Heart left ventricle (tissue), 16 donors: ENCODE measurements at places on chromosomes 1 and 21.

DNA sequence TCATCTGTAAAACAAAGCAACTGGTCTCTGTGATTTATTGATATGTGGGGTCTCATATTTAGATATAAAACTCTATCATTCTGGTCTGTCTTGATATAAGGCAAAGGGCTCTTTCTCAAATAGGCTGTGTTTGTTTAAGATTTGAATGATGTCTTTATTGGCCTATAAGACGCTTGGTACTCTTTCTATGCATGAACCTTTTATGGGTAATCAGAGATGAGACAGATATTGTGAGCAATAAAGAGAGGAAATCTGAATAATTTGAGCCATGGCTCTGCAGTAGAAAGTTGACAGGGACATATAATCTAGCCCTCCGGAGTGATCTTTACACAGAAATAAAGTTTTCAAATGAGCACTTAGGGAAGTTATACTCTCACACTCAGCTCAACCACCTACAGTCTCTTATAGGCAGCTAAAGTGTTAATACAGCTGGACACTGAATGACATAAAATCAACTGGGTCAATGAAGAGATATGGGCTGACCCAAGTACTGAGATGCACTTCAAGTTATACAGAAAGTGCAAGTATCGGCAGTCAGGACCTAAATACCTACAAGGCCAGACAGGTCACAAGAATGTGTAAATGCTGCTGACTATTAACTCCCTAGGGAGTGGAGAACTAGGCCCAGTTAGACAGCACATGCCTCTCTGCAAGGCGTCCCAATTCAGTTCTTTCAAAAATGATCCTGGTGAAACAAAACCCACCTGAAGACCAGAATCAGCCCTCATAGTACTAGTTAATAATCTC, 111.0 kb downstream of the PTPN14 start:
- H3K4me1 ChIP-seq: peaks cover 26% of the 10 kb centered on the region
- H3K36me3 ChIP-seq: no peaks in the 10 kb centered on the region
- no peak overlapping the region for H3K27ac ChIP-seq
- DNase-seq: no peak
- no peak overlapping the region for H3K4me3 ChIP-seq

DNA sequence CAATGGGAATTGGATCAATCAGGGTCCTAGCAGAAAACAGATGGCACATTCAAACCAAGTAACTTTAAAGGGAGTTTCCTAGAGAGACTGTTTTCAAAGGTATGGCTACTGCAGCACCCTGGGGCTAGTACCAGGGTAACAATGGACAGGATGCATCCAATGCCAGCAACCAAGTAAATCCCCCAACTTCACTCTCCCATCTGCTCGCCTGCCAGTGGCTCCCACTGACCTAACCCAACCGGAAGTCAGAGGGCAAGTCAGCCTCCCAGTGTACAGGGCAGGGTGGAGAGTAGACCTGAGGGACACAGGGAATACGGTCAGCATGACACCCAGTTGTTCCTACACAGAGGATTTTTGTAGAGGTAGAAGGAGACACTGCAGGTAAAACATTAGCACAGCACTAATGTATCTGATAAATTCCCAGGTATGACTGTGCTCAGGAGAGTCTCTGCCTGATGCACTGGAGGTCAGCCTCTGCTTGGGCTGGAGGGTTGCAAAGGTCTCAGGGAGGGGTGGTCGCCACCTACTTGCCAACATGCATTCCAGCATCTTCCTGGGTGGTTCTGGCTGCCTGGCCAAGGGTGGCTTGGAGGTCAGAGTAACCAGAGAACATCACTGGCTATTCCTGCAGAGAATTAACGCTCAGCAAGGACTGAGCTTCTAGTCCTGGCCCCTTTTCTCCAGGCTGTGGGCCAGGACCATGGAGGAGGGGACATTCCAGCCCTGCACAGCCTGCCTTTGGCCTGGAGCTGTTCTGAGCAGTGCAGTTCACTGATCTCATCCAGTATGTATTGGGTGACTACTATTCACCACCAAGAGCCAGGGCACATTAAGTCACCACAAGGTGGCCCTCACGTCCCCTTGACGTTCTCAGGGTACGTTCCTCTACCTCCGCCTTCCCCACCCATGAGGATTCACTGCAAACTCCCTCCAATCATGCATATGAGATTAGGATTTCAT, 5.1 kb upstream of the GJA4 start:
- peaks cover 3% of the 10 kb centered on the region for H3K27me3 ChIP-seq
- DNase-seq: peak; percentile 44
- H3K4me3 ChIP-seq: no peak overlapping the region
- peak overlapping the region; percentile 38 for H3K27ac ChIP-seq
- H3K36me3 ChIP-seq: no peaks in the 10 kb centered on the region

GRCh38 chr1:184036517-184036949, 995 bp downstream of the COLGALT2 start:
- peak overlapping the region; percentile 86 for H3K27ac ChIP-seq
- no peaks in the 10 kb centered on the region for H3K36me3 ChIP-seq
- DNase-seq: peak; percentile 77

DNA sequence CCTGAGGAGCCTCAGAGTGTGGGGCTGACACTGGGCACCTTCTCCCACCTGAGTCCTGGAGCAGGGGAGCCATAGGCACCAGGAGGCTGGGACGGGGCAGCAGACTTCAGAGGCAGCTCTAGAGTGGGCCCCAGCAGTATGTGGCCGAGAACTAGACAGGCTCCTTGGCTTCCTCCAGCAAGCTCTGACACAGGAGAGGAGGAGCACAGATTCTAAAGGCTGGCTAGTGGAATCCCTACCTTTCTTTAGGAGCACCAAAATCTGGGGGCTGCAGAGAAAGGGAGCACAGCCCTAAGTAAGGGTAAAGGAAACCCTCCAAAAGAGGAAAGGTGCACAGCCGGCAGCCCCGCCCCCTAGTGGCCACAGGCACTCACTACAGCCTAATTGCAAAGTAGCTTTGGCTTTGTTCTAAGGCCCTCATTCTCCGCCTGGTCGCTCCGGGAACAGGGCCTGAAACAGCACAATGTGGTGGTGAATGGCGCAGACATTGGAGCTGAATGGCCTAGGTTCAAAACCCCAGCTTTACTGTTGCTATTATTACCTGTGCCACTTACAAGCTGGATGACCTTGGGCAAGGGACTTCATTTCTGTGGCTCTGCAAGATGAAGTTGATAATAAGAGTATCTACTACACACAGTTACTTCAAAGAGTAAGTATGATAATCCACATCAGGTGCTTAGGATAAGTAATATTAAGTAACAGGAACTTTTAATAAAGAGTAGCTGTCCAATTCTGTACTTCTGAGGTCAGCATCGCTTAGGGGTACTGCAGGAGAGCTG, 8.8 kb upstream of the GUCA2A start:
- H3K4me1 ChIP-seq: peaks cover 40% of the 10 kb centered on the region
- DNase-seq: peak; percentile 72
- no peak overlapping the region for H3K4me3 ChIP-seq
- no peaks in the 10 kb centered on the region for H3K27me3 ChIP-seq

DNA sequence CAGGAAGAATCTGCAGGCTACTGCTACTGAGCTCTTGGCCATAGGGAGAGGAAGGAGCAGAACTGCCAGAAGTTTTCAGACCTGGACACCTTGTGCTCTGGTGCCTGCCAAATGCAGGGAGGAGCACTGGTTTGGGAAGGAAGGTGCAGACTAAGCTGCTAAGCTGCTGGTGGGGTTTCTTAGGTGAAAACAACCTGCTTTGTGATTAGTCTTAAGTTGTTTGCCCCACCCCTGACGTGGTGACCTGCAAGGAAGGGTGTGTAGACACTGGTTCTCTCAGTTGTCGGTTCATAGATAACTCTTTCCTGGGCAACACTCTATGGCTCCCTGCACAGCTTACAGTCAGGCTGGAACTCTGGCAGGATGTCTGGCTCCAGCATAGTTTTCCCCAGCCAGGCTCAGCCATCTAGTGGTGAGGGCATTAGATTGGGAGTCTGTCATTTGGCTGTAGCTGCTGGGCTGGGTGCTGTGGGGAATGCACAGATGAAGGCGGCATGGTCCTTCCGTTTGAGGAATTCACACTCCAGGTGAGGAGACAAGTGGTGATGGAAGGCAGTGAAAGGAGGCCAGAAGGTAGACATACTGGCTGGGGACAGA, 10.3 kb upstream of the S100A10 start:
- no peaks in the 10 kb centered on the region for H3K27me3 ChIP-seq
- DNase-seq: no peak
- no peak overlapping the region for H3K27ac ChIP-seq
- no peaks in the 10 kb centered on the region for H3K36me3 ChIP-seq
- H3K4me1 ChIP-seq: no peaks in the 10 kb centered on the region

DNA sequence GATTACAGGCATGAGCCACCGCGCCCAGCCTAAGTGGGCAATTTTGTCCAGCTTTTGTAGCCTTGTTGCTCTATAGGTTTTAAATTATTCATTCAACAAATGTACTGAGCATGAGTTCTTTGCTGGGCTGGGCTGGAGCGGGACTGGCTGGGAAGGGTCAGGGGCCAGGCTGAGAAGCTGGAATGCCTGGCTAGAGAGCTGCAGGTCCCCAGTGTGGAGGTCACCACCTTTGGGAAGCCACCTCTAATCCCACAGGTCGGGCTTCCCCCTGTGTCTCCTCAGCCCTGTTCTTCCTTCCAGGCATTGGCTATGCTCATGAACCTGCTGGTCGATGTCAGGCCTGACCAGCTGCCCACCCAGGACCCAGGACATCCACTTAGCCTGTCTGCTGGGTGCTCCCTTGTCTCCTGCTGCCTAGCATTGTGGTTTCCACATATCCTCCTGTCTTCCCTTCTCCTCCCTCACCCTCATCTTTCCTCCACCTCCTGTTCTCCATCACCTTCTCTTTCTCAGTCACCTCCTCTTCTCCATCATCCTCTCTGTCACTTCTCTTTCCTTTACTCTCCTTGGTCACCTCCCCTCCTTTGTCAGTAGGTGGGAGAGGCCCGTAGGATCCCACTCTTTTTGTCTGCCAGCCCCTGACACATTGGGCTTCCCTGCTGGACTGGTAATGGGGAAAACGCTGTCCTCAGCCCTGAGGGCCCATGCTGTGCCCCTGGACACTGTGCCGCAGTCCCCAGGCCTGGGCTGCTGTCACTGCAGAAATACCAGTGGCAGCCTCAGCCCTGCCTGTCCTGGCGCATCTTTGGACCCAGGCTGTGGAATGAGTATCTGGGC, 23.8 kb downstream of the SERINC2 start:
- H3K27ac ChIP-seq: no peak overlapping the region
- H3K36me3 ChIP-seq: no peaks in the 10 kb centered on the region
- no peaks in the 10 kb centered on the region for H3K27me3 ChIP-seq
- DNase-seq: no peak
- H3K4me1 ChIP-seq: no peaks in the 10 kb centered on the region

GRCh38 chr1:114164840-114165543, 11.3 kb upstream of the SYT6 start:
- no peaks in the 10 kb centered on the region for H3K36me3 ChIP-seq
- no peaks in the 10 kb centered on the region for H3K4me1 ChIP-seq
- no peak overlapping the region for H3K27ac ChIP-seq
- no peaks in the 10 kb centered on the region for H3K27me3 ChIP-seq
- DNase-seq: no peak

- peaks cover 17% of the 10 kb centered on the region for H3K4me1 ChIP-seq
- DNase-seq: no peak
- H3K36me3 ChIP-seq: no peaks in the 10 kb centered on the region
- no peaks in the 10 kb centered on the region for H3K27me3 ChIP-seq
- H3K27ac ChIP-seq: peak overlapping the region; percentile 63
Observed at GRCh38 chr1:65821386-65821785, 28.7 kb downstream of the PDE4B start.

DNA sequence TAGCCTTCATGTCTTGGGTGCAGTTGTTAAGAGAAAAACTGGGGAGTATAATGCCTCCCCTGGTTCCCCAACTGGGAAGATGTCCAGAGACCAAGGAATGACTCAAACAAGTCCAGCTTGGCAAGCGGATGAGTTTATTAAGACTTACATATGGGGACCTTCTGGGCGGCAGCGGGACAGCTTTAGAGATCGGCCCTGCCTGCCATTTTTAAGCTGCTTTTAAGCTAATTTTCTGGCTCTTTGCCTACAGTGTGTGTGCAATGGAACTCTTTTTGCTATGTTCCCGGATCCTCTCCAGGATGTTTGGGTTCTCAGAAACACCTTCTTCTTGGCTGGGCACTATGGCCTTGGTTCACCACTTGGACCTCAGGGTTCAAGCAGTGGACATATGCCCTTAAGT, 99.5 kb downstream of the RYR2 start:
- no peak for DNase-seq
- no peak overlapping the region for H3K4me3 ChIP-seq
- H3K27me3 ChIP-seq: no peaks in the 10 kb centered on the region
- peaks cover 18% of the 10 kb centered on the region for H3K4me1 ChIP-seq
- peak overlapping the region; percentile 44 for H3K27ac ChIP-seq

- H3K4me3 ChIP-seq: no peak overlapping the region
- H3K27me3 ChIP-seq: peaks cover 1% of the 10 kb centered on the region
- H3K27ac ChIP-seq: no peak overlapping the region
- DNase-seq: no peak
- no peaks in the 10 kb centered on the region for H3K36me3 ChIP-seq
- no peaks in the 10 kb centered on the region for H3K4me1 ChIP-seq
Observed at GRCh38 chr1:156382561-156382960, 13.6 kb downstream of the RHBG start.

GRCh38 chr1:15719381-15720120, 16.5 kb upstream of the SLC25A34 start:
- H3K27me3 ChIP-seq: no peaks in the 10 kb centered on the region
- H3K4me3 ChIP-seq: no peak overlapping the region
- no peak for DNase-seq
- H3K36me3 ChIP-seq: peaks cover 80% of the 10 kb centered on the region
- H3K27ac ChIP-seq: peak overlapping the region; percentile 73

- no peaks in the 10 kb centered on the region for H3K4me1 ChIP-seq
- peaks cover 34% of the 10 kb centered on the region for H3K36me3 ChIP-seq
- H3K27ac ChIP-seq: no peak overlapping the region
- no peak overlapping the region for H3K4me3 ChIP-seq
- DNase-seq: no peak
Observed at GRCh38 chr21:33897739-33898138, 17.9 kb downstream of the ATP5PO start.

DNA sequence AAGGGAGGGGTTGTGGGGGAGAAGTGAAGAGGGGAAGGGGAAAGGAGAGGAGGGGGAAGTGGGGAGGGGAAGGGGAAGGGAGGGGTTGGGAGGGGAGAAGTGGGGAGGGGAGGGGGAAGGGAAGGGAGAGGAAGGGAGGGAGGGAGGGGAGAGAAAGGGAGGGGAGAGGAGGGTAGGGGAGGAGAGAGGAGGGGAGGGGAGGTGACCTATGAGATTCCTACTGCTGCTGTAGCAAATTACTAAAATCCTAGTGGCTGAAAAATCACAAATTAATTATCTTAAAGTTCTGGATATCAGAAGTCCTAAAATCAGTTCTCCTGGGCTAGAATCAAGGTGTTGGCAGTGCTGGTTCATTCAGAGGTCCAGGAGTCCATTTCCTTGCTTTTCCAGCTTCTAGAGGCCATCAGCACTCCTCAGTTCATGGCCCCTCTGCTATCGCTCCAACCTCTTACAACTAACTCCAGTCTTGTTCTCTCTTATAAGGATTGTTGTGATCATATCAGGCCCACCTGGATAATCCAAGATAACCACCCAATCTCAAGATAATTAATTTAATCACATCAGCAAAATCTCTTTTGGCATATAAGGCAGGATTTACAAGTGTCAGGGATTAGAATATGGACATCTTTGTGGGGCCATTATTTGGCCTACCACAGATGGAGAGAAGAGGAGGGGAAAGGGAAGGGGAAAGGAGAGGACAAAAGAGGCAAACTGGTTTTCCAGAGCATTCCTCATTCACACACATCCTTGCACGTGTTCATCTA, 30.4 kb upstream of the KANK4 start:
- no peaks in the 10 kb centered on the region for H3K4me1 ChIP-seq
- no peaks in the 10 kb centered on the region for H3K36me3 ChIP-seq
- no peak overlapping the region for H3K4me3 ChIP-seq
- no peak for DNase-seq

GRCh38 chr1:86739648-86740509, 35.5 kb downstream of the SH3GLB1 start:
- no peak for DNase-seq
- H3K27me3 ChIP-seq: no peaks in the 10 kb centered on the region
- H3K36me3 ChIP-seq: peaks cover 95% of the 10 kb centered on the region
- peaks cover 9% of the 10 kb centered on the region for H3K4me1 ChIP-seq
- H3K27ac ChIP-seq: no peak overlapping the region
